ENCODE measurements at places on chromosomes 7 and 10.

DNA sequence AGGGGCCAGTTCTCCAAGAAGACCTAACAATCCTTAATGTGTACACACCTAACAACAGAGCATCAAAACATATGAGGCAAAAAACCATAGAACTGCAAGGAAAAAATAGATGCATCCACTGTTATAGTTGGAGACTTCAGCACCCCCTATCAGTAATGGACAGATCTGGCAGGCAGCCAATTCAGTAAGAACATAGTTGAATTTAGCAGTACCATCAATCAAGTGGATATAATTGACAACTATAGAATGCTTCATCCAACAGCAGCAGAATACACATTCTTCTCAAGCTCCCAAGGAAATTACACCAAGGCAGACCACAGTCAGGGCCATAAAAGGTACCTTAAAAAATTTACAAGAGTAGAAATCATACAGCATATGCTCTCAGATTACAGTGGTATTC, 42.2 kb downstream of the POLL start:
- no peak for DNase-seq

DNA sequence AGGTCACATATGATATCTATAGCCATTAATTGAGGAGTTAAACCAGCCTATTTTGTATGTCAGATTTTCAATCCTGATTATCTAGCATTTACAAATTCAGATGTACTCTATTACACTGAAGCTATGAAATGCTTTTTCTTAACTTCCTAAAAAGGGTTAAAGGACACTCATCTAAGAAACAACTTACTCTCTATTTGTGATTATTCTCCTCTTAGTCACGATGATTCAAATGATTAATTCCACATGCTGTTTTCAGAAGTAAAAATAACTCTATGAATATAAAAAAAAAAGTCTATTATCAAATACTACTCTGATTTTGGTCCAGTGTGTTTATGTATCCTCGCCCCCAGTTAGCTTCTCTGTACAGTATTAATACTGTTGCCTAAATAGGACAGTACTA, 1199.9 kb downstream of the GATA3 start:
- no peak for DNase-seq

DNA sequence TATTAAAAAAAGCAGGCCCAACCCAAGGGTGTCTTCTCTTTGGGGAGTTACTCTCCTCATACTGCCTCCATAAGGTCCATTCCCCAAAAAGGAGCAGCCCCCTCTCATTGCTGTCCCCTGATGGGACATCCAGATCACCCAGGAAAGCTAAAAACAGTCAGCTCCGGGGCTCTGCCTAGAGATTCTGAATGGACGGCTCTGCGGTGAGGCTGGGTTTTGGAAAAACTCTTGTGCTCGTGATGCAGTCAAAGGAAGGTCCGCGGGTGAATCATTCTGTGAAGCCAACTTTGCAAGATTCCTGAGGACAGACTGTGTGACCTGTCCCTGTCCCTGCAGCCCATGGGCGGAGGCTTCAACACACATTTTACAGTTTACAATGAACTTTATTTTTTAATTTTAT, 351.5 kb downstream of the TYW1 start:
- no peak for DNase-seq

GRCh38 chr10:31768467-31768866, 160.2 kb downstream of the ARHGAP12 start:
- no peak for DNase-seq

DNA sequence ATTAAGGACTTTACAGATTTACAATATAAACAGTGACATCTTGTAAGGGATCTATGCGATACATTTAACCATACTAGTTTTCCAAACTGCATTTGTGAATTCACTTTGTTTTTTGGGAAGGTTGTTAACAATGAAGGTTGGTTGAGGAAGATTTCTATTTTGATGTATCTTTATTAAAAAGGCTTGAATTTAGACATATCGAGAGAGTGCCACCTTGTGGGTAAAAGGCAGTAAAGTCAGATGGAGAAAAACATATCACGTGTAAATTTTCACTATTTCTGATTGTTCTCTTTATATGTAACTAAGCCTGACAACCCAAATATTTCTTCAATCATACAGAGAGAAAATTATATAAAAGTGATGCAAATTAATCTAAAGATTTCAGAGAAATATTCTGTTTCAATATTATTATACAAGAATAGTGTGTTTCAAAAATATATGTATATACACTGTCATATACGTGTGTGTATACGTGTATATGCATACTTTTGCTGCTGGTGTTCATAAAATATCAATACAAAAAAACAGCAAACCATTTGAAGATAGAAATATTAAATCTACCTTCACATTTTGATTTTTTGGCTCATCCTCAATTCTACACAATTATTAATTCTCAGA, 988.6 kb downstream of the SORCS1 start:
- no peak for DNase-seq

DNA sequence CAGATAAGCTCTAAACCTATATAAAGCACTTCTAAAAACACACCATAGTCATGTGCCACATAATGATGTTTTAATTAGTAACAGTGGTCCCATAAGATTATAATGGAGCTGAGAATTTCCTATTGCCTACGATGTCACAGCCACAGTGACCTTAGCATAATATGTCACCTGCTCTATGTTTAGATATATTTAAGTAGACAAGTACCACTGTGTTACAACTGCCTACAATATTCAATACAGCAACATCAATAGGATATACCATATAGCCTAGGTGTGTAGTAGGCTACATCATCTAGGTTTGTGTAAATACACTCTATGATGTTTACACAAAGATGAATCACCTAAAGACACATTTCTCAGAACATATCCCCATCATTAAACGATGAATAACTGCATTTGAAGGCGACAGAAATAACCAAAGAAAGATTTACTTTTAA, 24.5 kb downstream of the GPR22 start:
- DNase-seq = no peak

GRCh38 chr10:95444792-95445191, 116.4 kb downstream of the SORBS1 start:
- no peak for DNase-seq

DNA sequence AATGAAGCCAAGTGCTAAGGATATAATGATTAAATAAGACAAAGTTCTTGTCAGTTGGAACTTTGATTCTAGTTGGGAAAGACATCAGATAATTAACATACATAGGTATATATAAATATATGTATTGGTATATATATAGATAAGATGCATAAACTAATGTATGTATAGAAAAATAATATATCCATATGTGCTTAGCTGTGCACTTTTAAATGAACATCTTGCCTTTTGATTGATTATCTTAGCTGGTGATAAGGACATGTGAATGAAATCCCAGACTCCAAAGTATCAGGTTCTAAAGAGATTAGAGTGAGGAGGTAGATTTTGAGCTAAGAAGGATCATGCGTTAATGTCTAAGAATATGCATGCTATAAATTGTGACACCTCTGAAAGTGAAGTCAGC, 357.6 kb downstream of the GFRA1 start:
- no peak for DNase-seq

DNA sequence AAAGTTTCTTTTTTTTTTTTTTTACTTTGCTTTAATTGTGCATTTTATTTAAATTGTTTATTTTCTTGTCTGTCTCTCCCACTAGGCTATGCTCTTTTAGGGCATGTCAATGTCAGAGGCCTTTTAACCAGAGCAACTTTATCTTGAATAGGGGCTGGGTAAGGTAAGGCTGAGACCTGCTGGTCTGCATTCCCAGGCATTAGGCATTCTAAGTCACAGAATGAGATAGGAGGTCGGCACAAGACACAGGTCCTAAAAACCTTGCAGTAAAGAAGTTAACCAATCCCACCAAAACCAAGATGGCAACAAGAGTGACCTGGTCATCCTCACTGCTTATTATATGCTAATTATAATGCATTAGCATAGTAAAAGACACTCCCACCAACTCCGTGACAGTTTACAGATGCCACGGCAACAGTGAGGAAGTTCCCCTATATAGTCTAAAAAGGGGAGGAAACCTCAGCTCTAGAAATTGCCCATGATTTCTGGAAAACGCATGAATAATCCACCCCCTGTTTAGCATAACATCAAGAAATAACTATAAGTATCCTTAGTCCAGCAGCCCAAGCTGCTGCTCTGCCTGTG, 47.0 kb upstream of the FRMD4A start:
- DNase-seq = no peak

DNA sequence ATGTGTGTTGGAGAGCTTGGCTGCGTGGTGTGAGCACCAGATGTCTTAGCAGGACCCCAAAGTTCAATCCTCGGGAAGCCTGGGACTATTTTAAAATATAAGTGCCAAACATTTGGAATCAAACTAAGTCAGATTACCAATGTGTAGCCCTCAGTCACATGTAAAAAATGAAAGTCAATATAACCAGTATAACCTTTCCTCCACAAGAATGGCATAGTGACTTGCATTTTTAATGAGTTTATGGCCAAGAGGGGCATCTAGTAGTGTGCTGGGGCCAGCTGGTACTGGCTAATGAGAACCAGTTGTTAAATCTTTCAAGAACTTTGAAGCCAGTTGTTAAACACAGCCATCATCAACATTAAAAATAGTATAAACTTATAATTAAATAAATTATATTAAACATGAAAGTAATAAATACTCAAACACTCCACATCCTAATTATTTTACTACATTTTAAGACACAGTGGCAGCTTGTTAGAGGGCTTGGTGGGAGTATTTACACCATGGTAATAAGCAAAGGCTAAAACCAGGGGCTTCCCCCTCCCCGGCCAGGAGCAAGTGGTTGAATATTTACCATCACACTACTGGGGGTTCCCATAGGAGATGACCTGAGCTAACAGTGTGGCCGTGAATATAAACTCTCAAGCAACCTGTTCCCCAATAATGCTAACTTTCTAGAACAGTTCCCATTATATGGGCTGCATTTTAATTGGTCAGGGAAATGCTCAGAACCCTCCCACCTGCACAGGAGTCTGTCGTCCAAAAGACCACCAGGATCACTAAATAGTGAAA, 7.9 kb upstream of the FAM170B start:
- DNase-seq = no peak

DNA sequence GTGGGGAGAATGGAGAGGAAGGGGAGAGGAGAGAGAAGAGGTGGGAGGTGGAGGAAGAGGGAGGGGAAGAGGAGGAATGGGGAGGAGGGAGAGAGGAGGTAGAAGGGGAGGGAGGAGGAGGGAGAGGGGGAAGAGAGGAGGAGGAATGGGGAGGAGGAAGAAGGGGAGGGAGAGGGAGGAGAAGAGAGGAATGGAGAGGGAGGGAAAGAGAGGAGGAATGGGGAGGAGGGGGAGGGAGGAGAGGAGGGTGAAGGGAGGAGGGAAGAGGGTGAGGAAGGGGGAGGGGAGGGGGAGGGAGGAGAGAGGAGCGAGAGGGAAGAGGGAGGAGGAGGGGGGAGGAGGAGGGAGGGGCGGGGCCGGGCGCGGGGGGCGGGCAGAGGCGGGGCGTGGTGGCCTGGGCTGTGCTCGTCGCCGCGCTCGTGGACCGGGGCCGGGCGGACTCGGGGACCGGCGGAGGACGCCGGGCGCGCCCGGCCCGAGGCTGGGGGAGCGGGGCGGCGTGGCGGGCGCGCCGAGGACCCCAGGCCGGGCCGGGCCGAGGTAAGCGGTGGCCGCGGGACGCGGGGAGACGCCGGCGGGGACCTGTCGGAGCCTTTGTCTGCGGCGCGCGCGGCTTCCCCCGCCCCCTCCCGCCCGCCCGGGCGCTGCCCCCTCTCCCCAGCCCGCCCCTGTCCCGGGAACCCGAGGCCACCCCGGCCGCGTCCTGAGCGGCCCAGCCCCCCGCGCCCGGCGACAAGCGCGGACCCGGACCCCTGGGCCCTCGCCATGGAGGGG, at the start of gene SLC29A4:
SLC29A4 (plus strand) TSS at position 401 of the 774 bp plus-strand sequence. CDS start 4,874 bp downstream, outside the sequence.
- no peak for DNase-seq

DNA sequence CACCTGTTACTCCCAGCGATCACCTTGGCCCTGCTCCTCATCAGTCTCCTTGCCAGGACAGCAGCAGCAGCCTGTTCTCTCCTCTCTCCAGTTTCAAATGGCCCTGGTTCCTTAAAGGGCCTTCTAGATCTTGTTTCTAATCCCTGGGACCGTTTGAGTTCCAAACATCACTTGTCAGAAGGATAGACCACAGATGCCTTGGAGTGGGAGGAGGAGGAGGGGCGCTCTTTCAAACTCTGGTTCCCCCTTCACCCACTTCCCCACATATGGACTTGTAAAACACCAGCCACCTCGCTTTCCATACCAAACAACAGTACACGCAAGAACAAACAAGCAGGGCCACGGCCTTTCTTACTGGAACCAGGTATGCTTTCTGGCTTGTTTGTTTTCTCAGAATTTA, 104.8 kb downstream of the PLXNA4 start:
- no peak for DNase-seq

DNA sequence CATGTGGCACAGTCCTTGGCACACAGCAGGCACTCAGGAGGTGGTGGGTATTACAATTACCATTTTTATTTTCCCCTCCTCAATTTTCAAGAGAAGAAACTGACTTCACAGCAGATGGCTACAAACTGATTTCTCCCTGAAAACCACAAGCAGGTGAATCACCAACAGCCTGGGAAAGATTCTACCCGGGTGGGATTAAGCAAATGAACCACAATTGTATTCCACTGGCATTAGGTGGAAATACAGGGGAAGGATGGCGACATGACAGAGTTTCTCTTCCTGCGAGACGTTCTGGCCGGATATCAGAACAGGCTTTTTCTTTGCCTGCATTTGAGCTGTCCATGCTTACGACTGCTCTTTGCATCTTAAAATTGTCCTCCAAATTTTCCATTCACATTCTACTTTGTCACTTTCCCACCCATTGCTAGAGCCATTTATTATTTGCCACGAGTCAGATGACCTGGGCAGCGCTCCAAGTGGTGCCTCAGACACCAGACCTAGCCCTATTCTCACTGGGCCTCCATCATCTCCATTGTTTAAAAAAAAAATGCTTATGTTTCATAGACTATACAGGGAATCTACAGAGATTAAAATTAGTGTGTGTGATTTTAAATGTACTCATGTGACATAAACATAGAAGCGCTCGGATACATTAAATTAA, 4.6 kb downstream of the DENND11 start:
- DNase-seq = no peak

DNA sequence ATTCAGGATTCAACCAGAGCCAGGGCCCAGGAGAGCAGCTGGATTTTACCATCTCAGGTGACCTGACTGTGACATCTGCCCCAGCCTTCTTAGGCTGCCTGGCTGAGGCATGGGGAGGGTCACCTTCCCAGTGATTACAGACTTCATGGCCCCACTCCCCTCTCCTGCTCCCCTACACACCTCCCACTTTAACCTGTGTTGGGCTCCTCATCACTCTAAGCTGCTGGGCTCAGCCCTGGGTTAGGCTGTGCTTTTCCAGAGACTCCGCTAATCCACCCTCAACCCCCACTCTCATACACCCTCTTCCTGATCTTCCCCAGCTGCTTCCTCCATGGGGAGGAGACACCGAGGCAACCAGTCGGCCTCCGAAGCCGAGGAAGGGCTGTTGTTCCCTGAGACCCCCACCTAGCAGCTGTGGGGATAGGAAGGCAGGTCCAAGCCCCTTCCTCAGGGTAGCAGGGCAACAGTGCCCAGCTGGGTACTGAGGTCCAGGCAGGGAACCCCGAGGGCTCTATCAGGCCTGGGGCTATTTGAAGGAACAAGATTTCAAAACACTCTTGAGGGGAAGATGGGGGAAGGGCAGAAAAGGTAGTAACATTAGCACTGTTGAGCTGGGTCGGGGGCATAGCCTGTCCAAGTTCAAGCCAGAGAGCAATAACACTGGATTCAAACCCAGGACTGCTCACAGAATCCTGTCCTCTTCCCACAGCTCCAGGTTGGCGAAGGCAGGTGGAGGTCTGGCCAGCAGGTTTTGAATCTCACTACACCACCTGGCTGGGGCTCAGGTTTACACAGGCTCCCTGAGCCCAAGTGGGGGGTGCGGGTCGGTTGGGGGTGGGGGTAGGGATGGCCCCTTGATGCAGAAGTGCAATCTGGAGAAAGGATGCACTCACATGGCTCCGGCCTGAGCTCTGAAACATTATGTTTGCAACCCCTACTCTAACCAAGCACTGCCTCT, 1.8 kb downstream of the IMPDH1 start:
- no peak for DNase-seq
